Hematopoietic multipotent progenitor cell treated with erythropoietin and hydrocortisone succinate and interleukin-3 and kit ligand, for 6 days (in vitro differentiated cells): ENCODE measurements at places on chromosomes 16 and 17.
A peak's percentile ranks its signal among the peaks of the same experiment; 100 is the strongest.

DNA sequence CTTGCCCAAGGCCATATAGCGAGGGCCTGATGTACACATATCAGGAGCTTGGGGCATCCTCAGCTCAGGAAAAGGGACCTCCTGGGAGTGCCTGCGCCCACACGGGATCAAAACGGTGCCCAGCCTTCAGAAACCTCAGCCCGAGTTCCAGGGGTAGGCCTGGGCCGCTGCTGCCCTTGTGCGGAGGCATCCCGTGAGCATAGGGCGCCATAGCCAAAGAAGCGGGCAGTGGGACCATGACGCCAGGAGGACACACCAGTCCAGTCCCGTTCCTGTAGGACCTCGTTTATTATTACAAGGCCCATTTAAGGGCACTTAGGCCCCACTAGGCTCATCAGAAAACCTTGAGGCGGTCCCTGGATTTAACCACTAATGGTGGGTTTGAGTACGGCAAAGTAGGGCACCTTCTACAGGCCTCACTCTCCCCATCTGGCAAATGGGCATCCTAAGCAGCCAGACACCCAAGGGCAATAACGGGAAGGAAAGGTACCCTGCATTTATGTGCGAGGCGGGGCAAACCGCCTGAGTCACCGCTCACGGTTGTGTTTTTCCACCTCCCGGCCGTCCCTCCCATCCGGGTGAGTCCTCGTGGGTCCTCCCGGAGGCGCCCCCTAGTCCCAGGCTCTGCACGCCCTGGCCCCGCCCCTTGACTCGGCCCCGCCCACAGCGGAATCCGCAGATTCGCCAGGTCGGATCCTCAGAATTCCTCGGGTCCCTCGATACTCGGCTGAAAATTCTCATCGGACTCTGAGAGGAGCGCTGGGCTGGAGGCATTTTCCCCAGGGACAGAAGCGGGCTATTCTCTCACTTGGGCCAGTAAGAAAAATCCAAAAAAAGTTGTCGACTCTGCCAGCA is 726 bp upstream of the SETD1A start:
- DNase-seq = peak; percentile 91

DNA sequence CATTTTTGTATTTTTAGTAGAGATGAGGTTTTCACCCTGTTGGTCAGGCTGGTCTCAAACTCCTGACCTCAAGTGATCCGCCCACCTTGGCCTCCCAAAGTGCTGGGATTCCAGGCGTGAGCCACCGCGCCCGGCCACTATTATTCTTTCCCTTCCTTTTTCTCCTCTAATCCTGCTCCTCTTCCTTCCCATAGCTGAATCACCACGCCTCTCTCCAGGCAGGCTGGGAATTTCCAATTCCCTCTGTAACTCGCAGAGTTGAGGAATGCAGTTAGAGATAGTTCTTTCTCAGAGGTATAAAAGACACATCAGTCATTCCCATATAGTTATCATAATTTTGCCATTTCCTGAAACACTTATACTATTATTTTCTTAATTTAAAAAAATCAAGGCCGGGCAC is 11.2 kb downstream of the METTL16 start:
- DNase-seq = no peak

DNA sequence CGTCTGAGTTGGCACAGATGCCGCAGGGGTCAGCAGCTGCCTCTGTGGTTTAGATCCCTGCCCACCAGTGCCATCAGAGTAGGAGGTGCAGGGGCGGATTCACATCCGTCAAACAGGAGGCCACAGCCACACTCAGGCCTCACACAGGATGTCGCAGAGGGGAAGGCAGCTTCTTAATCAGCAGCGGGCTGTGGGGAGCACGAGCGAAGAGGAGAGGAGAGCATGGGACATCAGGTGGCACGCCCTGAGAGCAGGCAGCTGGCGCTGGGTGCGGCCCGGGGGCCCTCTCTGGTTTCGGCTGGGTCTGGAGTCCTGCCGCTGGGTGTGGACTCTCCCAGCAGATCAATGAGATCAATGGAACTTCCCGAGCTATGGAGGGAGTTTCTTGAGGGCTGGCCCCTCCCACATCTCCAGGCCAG is 9.6 kb downstream of the LLGL2 start:
- DNase-seq = peak; percentile 89

- DNase-seq = no peak
Observed at GRCh38 chr17:32591405-32591804, 104.6 kb downstream of the CDK5R1 start.

- peak; percentile 80 for DNase-seq
Observed at GRCh38 chr17:47802341-47803022, 19.1 kb downstream of the OSBPL7 start.

- no peak for DNase-seq
Observed at GRCh38 chr16:58105631-58106030, 23.6 kb downstream of the CFAP20 start.

GRCh38 chr16:23979441-23979840 is 143.7 kb downstream of the PRKCB start:
- no peak for DNase-seq

DNA sequence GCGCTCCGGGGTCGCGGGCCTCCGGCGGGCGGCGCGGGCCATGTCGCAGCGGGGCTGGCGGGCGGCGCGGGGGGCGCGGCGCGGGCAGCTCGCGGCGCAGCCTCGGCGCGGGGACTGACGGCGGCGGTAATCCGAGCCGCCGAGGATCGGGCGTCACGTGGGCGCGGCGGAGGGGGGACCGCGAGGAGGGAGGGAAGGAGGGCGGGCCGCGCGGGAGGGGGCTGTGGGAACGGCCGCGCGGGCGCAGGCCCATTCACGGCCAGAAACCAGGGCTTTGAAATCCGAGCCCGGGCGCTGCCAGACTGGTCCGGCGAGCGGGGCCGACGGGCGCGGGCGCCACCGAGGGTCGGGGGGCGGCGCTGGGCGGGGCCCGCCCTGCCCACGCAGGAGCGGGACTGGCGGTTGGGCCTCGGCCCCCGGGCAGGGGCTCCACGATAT is at the start of gene MTSS2:
MTSS2 (minus strand) TSS at position 116 of the 438 bp plus-strand sequence. CDS start 262 bp downstream, outside the sequence.
- DNase-seq = peak; percentile 81

DNA sequence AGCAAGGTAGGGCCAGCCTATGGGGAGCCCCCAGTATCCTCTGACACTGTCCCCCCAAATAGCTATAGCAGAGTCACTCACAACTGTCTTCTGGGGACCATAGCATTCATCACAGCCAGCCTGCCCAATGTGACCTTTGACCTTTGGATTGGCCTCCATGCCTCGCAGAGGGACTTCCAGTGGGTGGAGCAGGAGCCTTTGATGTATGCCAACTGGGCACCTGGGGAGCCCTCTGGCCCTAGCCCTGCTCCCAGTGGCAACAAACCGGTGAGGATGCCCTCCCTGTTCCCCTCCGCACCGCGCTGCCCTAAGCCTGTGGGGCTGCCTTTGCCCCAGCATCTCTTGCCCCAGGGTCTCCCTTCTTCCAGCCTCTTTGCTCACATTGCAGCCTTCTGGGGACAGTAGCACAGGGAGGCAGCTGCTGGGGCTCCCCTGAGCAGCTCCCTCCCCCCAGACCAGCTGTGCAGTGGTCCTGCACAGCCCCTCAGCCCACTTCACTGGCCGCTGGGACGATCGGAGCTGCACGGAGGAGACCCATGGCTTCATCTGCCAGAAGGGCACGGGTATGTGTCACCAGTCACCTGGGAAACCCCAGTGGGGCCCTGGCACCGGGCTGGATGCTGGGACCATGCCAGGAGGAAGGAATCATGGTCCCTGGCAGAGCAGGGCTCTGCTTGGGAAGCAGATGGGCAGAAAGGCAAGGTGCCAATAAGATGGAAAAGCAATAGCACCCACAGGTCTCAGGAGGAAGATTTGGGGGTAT is 61.1 kb downstream of the MRC2 start:
- no peak for DNase-seq

DNA sequence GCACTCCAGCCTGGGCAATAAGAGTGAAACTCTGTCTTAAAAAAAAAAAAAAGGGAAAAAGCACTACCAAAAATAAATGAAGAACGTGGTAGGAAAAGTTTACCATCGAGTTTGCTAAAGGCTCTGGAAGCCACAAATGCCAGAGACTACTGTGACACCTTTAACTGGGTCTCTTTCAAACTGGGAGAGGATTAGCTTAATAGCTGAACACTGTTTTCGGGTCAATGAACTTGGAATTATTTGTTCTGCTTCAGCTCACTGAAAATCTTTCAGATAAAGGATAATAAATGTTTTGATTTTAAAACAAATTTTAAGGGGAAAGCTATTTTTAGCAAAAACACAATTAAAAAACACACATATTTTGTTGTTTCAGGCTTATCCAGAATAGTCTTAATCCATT is 1.4 kb downstream of the RETREG3 start:
- DNase-seq = no peak

DNA sequence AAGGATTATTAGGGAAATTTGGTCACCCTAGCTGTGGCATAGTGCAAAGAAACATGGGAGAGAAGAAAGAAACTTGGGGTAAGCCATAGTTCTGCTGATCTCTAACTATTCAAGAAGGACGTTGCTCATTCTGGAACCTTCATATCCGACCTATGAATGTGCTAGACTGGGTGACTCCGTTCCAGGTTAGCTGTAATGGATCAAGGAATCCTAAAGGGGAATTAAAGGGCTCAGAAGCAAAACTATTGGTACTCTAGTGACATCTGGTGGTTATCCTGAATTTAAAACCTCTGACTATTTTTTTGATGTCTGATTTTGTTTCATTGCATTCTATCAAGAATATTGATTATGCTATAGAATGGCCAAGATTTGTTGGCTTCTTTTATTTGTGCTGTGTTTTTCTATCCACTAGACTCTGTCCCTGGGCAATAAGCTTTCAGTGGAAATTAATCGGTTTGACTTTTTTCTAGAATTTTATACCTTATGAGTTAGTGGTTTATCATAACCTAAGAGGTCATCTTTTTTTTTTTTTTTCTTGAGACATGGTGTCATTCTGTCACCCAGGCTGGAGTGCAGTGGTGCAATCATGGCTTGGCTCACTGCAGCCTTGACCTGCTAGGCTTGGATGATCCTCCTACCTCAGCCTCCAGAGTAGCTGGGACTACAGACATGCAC is 19.5 kb downstream of the PCTP start:
- peak; percentile 74 for DNase-seq
